NCI-H748 treated with DMSO at 0.1 percent for 48 hours (cell line): ENCODE measurements at places on chromosomes 7 and 10.

DNA sequence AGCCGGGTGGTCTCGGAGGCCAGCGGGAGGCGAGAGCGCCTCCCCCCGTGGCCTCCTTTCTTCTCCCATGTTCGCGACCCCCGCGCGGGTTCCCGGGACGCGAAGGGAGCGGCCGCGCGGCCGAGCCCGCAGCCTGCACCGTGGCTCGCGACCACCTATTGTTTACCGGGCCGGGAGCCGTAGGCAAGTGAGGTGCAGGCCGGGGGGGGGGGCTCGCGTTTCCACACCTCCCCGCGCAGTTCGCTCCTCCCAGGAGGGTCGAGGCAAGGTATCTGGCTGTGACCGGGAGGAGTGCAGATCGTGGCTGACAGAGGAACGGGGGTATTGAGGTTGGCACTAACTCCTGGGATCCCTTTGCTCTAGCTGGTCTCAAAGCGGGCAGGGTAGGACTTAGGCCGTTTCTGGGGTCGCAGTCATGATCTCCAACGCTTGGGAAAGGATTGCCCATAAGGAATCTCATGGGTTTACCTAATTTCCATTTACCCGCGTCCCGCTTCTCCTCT lies 734 bp downstream of the PTPN12 start:
- peak; percentile 45 for DNase-seq

DNA sequence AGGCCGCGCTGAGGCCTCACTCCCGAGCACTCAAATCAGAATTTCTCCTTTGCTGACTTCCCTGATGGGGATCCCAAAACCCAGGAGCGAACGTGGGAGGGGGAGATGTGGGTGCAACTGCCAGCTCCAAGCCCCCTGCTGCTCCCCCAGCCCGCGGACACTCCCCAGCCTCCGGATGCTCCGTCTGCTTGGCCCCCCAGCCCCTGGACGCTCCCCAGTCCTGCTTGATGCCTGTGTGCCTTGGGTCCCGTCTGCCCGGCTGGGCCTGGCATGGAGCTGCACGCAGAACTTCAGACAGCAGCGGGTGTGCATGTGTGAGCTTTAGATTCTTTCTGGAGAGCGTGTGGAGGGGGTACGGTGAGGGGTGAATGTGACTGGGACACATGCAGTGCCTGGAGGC lies 4.7 kb upstream of the SHH start:
- DNase-seq = no peak

DNA sequence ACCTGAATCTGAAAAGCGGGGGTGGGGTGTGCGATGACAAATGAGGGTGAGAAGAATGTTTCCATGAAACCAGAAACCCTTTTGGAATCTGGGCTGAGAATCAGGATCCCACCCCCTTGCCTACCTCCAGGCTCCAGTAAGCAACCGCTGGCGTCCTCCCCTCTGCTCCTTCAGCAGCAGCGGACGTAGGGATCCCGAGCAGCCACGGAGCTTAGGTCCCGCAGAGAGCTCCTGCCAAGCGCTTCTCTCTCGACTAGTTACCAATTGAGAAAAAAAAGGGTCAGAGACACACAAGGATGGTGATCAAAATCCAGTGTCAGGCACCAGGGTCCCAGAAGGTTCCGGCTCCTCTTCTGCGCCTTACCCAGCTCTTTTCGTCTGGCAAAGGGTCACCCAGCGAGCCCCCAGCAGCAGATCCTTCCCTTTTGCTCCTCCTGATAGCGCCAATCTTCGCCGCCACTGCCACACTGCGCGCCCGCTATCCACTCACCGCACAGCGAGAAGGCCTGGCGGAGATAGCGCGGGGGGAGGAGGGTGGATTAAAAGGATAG lies 733.5 kb downstream of the ZWINT start:
- no peak for DNase-seq

GRCh38 chr10:29372920-29373319 lies 84.0 kb downstream of the LYZL1 start:
- DNase-seq = no peak

DNA sequence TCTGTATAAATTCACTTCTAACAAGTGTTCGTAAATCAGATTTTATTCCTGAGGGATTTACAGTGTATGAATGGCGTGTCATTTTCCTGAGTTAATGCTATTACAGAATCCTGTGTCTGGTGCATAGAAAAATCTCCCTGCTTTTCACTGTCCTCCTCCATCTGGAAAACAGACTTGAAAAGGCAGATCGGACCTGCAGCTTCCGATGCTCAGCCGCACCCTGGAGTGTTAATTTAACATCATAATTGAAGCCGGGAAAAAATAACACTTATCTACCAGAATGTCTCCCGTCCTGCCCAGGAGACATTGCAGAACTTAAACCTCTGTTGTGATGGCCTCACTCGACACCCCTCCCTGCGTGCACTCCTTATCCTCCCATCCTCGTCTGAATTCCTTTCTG lies 442.1 kb upstream of the FOXK1 start:
- no peak for DNase-seq

- no peak for DNase-seq
Observed at GRCh38 chr10:71622154-71622526, 97.4 kb downstream of the C10orf105 start.

DNA sequence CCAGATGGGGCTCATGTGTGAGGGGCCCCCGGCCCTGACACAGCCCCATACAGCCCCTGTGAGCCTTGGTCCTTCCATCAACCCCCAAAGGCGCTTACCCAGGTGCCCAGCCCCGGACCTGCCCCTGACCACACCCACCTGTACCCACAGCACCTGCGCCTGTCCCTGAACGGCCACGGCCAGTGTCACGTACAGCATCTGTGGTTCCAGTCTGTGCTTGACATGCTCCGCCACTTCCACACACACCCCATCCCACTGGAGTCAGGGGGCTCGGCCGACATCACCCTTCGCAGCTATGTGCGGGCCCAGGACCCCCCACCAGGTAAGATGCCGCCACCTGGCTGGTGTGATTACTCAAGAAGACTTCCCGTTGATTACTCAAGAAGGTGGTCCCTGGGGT lies 33.5 kb downstream of the SH2B2 start:
- no peak for DNase-seq

DNA sequence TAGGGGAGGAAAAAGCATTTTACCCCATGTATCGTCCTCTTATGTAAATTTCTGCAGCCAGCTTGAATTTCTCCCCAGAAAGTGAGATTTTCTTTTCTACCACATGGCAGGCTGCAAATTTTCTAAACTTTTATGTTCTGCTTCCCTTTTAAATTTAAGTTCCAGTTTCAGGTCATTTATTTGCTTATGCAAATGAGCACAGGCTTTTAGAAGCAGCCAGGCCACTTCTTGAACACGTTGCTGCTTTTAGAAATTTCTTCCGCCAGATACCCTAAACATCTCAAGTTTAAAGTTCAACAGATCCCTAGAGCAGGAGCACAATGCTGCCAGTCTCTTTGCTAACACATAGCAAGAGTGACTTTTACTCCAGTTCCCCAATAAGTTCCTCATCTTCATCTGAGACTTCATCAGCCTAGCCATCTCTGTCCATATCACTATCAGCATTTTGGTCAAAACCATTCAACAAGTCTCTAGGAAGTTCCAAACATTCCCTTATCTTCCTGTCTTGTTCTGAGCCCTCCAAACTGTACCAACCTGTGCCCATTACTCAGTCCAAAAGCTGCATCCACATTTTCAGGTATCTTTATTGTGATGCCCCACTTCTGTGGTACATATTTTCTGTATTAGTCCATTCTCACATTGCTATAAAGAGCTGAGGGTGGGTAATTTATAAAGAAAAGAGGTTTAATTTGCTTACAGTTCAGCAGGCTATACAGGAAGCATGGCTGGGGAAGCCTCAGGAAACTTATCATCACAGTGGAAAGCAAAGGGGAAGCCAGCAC lies 16.3 kb downstream of the EZH2 start:
- DNase-seq = no peak

GRCh38 chr7:10707519-10707918 lies 266.2 kb upstream of the PHF14 start:
- peak; percentile 50 for DNase-seq

DNA sequence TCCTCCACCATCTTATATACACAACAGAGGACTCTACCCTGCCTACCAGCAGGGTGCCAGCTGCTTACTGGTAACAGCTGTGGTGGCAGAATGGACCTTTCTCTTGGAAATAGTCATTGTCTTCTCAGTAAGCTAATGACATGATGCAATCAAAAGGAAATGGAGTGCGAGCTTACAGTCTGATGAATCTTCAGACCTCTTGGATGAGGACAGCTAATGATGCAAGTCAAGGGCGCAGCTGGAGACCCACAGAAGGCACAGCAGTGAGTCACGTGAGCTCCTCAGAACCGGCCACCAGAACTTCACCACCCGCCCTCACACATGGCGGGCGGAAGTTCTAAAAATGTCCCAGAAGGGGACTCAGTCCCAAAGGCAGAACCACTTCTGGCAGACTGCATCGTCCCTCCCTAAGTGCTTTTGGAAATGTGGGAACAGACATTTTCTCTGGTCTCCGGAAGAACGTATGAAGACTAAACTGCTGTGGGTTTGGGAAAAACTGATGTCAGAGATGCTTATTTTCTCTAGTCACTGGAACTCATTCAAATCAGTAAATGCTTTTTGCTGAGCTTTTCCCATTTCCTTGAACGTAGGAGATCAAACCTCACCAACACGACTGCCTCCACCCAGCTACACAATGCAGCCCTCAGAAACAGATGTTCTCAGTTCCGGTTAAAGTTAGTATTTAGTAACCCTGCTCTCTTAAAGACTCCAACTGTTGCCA lies 96.4 kb downstream of the FAS start:
- no peak for DNase-seq
